ENCODE measurements at places on chromosomes 1 and 21. TPM values are rescaled to one million over a fixed set of nuclear protein-coding genes. Genes with fewer than 3 reads are reported as not detected.

- no peak for DNase-seq
Measured at GRCh38 chr1:168918860-168919741, 187.4 kb upstream of the ATP1B1 start.

DNA sequence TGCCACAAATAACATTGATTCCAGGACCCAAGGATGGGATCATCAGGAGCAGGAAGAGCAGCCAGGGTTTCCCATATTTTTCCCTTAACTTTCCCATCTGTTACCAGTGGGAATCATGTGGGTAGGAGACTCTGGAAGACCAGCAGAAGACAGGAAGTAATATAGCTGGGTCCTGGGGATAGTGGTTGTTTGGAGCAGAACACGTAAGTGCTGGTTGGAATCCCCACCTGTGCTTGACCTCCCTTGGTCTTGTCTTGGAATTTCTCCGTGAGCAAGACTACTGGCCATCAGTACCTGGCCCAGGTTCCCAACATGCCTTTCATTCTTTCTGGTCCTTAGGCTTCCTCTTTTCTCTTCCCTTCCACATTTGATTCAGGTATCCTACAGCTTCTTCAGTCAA lies 20.9 kb upstream of the SLC27A3 start:
- no peak for DNase-seq

- DNase-seq: no peak
Measured at GRCh38 chr1:81509594-81509993, 291.1 kb upstream of the ADGRL2 start.

SPRR1A gene
- not detected for polyA plus RNA-seq

HES2 gene
- polyA plus RNA-seq: not detected

CFAP141 gene
- not detected for polyA plus RNA-seq
